ENCODE measurements at places on chromosomes 1 and 21. TPM values are rescaled to one million over a fixed set of nuclear protein-coding genes. Genes with fewer than 3 reads are reported as not detected.

DNA sequence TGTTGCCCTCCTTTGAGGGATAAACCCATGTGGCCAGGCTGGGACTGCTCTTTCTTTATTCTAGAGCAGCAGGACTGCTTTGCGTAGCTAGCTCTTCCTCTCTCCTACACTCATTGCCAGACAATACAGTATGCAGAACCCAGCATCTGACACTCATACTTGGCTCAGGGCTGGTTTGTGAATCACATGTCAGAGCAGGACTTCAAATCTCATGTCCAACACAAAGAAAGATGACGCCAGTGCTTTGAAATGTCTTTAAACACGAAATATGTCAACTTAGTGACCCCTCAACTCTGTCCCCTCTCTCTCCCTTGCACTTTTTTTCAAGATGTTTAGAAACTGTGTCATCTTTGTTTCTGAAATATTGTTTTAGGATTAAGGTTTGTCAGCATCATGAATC is 135.0 kb downstream of the TGFB2 start:
- DNase-seq, result no peak
- H3K27me3 ChIP-seq, result no peaks in the 10 kb centered on the region
- peak overlapping the region; percentile 37 for H3K27ac ChIP-seq
- no peak overlapping the region for H3K4me3 ChIP-seq

The NBPF20 gene
- total RNA-seq, result 2.0 TPM

- H3K4me3 ChIP-seq, result no peak overlapping the region
- H3K27ac ChIP-seq, result no peak overlapping the region
- no peak for DNase-seq
- no peaks in the 10 kb centered on the region for H3K27me3 ChIP-seq
Observed at GRCh38 chr1:74590288-74590687, 77.9 kb upstream of the LRRC53 start.

DNA sequence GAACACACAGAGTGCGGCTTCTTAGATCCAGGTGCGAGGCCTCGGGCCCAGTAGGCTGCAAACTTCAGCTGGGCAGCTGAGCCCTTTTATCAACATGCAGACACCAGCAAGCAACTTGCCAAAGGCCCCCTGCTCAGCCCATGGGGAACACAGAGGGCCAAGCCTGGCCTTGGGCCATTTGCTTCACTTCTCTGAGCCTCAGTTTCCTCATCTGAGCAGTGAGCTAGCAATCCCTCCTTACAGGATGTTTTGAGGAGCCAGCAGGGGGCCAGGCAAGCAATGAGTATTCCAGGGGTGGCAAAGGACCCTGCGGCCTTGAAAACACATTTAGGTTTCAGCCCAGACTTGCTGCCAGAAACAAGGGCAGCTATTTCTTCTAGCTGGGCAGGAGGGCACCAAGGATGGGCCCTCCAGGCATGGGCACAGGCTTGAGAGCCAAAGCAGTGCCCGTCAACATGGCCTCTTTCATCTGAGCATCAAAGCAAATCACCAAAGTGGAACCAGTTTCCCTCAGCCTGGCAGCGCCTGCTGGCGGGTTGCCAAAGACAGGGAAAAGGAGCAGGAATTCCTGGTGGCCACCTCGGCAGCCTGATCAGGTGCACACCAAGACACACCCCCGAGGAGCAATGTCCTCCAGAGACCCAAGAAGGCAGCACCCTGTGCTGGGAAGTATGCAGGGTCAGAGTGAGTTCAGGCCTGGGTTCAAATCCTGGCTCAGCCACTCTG is 1.4 kb downstream of the MATN1 start:
- H3K4me1 ChIP-seq, result peaks cover 4% of the 10 kb centered on the region
- no peaks in the 10 kb centered on the region for H3K36me3 ChIP-seq
- DNase-seq, result no peak

The OR2T2 gene
- not detected for total RNA-seq

GRCh38 chr1:11704691-11705475 is 13.4 kb downstream of the DRAXIN start:
- DNase-seq, result no peak
- no peaks in the 10 kb centered on the region for H3K27me3 ChIP-seq
- no peak overlapping the region for H3K4me3 ChIP-seq
- H3K27ac ChIP-seq, result no peak overlapping the region

GRCh38 chr1:94095112-94095637 is 25.8 kb downstream of the ABCA4 start:
- peak overlapping the region; percentile 16 for H3K4me3 ChIP-seq
- no peaks in the 10 kb centered on the region for H3K27me3 ChIP-seq
- no peaks in the 10 kb centered on the region for H3K36me3 ChIP-seq
- H3K27ac ChIP-seq, result peak overlapping the region; percentile 63

DNA sequence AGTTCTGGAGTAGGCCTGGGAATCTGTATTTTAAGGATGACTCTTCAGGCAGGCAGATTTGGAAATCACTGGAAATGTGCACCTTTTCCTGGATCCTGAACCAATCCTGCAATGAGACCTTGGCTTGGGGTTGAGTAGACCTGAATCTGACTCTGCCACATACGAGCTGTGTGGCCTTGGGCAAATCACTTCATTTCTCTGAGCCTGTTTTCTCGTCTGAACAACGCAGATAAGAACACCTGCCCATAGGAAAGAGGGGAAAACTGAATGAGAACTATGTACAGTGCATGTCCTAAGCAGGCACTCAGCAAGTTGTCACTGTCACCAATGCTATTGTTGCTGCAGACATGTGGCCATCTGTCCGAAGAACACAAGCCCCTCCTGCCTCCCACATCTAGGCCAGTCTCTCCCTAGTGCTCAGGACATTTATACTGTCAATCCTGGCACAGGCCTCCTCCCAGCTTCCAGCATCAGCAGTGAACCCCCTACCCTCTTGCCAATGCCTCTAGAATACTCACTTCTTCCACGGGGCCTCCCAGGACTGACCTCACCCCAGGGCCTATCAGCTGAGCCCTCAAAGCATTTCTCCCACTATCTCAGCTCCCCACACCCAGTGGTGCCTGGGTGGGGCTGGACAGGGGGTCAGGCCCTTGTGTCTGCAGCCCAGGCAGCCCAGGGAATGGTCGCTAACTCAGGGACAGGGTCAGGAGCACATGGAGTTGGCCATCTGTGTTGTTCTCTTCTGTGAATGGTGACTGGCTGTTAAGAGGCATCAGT is 88.8 kb upstream of the ZBTB40 start:
- H3K27me3 ChIP-seq, result no peaks in the 10 kb centered on the region
- no peaks in the 10 kb centered on the region for H3K36me3 ChIP-seq
- no peaks in the 10 kb centered on the region for H3K4me1 ChIP-seq
- no peak for DNase-seq
- no peak overlapping the region for H3K27ac ChIP-seq

- no peaks in the 10 kb centered on the region for H3K27me3 ChIP-seq
- H3K36me3 ChIP-seq, result no peaks in the 10 kb centered on the region
- H3K4me3 ChIP-seq, result no peak overlapping the region
- DNase-seq, result no peak
Observed at GRCh38 chr1:109806733-109807400, 43.1 kb upstream of the EPS8L3 start.

The OR6N1 gene
- total RNA-seq, result not detected

The S100B gene
- 0.53 TPM for total RNA-seq
